ENCODE measurements at places on chromosomes 12 and 14.

GRCh38 chr14:77271113-77271710, at the start of gene NGB:
TSS of gene NGB (minus strand) at chr14:77271206. CDS start at chr14:77270937, 269 bp downstream.
- DNase-seq = no peak

DNA sequence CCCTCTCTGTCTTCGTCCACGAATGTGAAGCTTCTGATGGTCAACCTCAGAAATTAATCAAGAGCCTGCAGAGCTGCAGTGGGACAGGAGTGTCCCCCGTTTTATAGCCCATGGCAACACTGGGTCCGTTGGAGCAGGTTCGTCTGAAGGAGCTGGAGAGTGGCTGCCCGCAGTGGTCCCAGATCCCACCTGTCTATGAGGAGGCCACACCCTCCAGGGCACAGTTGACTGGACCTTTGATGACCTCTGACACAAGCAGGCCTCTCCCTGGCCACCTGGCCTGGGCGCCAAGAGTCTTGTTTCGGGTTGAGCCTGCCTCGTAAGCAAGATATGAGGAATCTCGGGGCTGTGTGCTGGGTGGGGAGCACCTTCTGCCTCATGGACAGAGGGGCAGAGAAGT, 100.7 kb upstream of the SFSWAP start:
- no peak for DNase-seq

- DNase-seq = no peak
Measured at GRCh38 chr14:103472939-103473338, 49.7 kb downstream of the CKB start.

DNA sequence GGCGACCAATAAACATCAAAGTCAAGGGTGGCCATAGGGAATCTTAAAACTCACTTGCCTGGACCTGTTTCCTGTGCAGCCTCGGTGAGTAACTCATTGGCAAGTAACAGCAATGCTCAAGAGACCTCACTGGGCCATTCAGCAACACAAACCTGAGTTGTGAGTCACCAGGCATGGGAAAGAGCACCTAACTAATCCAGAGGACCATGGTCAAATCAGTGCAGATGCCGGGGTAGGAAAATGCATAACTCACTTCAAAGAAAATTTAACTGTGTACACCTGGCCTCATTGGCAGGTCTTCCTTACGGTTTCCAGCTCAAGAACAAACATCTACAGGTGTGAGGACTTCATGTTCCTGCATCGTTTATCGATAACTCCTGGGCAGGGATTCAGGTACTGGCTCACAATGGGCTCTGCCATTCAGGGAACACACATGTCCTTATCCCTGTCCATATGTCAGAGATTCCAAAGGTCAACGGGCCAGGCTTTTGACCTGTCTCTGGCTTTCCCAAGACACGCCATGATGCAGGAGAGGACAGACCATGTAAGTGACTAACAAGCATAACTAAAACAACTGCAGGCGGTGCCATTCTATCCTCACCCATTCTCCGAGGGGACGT, 211.8 kb downstream of the ANO2 start:
- DNase-seq = no peak

GRCh38 chr14:36952689-36953088, 219.7 kb downstream of the SLC25A21 start:
- DNase-seq = no peak

DNA sequence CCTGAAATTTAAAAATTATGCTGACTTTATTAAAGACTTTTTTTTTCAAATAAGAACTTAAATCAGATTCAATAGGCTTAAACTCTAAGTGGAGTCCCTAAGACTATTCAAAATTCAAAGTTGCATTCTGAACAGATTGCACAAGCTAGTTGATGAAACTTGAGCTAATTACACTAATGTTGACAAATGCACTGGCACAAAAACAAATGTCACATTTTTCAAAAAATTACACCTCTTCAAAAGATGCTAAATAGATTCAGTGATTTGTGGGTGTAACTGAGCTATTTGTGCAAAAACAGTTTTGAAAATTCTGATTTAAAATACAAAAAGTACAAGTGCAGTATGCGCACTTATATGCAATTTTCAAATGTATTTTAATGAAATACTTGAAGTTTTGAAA, 205.4 kb downstream of the RERGL start:
- no peak for DNase-seq

GRCh38 chr12:110205931-110206330, 75.1 kb upstream of the ATP2A2 start:
- no peak for DNase-seq

GRCh38 chr12:124689631-124690030, 122.2 kb upstream of the NCOR2 start:
- DNase-seq = no peak

DNA sequence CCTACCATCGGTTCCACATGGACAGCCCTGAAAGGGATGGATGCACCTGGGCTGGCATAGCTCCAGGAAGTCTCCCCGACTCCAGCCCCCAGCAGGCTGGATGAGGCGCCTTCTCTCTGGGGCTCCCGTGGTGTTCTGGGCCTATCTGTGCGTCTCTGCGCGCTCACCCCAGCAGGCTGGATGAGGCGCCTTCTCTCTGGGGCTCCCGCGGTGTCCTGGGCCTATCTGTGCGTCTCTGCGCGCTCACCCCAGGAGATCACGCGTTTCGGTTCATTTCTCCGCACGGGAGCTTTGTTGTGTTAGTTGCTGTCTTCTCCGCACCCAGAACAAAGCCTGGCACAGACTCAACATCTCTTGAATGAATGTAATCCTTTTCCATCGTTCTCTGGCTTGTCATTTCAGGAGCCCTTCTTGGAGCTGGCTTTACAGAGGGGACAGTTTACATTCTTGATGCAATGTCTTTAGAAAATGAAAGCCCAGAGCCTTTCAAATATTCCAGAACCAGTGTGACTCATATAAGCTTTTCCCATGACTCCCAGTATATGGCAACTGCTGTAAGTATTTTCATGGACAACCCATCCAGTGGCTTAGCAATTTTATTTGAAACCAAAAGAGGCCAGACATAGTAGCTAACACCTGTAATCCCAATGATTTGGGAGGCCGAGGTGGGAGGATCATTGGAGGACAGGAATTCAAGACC, 40.3 kb downstream of the CFAP251 start:
- no peak for DNase-seq

Data from activated naive CD4-positive, alpha-beta T cell treated with Interleukin-2 at 50 U/mL for 16 hours (primary cell).